A549 treated with CpdA at 1 μM for 4 hours (cell line): ENCODE measurements at places on chromosomes 6 and 20. TPM values are rescaled to one million over a fixed set of nuclear protein-coding genes. Genes with fewer than 3 reads are reported as not detected.

The SLC18B1 gene
- 5.1 to 6.8 TPM (median 5.5 TPM) in 5 replicates for total RNA-seq

The RFX6 gene
- total RNA-seq = not detected in 5 replicates

The BACH2 gene
- total RNA-seq = 0.26 to 0.58 TPM (median 0.38 TPM) in 5 replicates

The CST2 gene
- 0.22 to 0.44 TPM (median 0.39 TPM) in 3 of 5 replicates, not detected in the others for total RNA-seq

The MUC21 gene
- not detected in 5 replicates for total RNA-seq

The BTN1A1 gene
- 0.06 TPM in 1 of 5 replicates, not detected in the others for total RNA-seq

The COX4I2 gene
- total RNA-seq = not detected in 5 replicates
